Vagina (tissue), 2 donors: ENCODE measurements at places on chromosomes 5 and 9. TPM values are rescaled to one million over a fixed set of nuclear protein-coding genes. Genes with fewer than 3 reads are reported as not detected.
A peak's percentile ranks its signal among the peaks of the same experiment; 100 is the strongest.

Gene AGTPBP1
- 12.3 TPM for total RNA-seq

- DNase-seq: no peak
Observed at GRCh38 chr9:125854553-125855275, 107.5 kb downstream of the PBX3 start.

Gene OLFM1
- total RNA-seq: 39.0 TPM

Gene TAF11L5
- total RNA-seq: not detected

DNA sequence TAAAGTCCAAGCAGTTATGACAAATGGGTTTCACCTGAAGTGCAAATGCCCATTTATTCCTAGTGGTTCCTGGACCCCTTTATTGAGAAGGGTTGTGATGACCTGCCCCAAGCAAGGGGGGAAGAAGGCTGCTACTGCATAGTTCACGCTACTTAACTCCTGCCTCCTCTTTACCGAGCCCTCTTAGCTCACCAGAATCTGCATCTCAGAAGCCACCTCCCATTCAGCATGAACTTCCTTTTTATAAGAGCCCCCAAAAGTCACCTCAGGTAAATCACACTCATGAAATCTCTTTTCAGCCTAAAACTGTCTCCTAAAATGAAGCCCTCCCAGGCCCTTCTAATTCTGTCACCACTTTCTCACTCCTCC is 26.6 kb upstream of the C9orf72 start:
- DNase-seq: no peak

GRCh38 chr9:121785673-121786542 is 134.5 kb downstream of the DAB2IP start:
- DNase-seq: peak; percentile 82

- no peak for DNase-seq
Observed at GRCh38 chr5:59058969-59059687, 476.3 kb downstream of the RAB3C start.

Gene SEC61B
- total RNA-seq: 80.8 TPM

GRCh38 chr9:98251551-98251950 is 3.9 kb downstream of the TBC1D2 start:
- no peak for DNase-seq

Gene OLFML2A
- 39.3 TPM for total RNA-seq

Gene ORM2
- not detected for total RNA-seq

DNA sequence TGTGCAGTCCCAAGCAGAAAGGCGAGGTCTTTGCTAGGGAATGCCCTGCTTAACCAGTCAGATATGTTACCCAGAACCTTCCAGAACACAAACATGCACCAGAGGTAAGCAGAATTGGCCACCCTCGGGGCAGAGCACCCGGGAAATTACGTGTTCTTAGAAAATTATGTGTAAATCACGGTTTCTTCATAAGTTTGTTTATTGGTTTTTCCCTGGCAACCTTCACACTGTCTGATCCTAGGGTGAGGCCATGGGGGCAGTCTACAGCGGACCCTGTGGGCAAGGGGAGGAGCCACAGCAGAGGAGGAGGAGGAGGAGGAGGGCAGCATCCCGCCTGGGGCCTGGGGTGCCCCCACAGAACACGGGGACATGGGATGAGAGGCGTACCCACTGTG is 31.4 kb downstream of the RXRA start:
- DNase-seq: no peak

GRCh38 chr9:109355564-109356297 is 34.9 kb upstream of the EPB41L4B start:
- DNase-seq: no peak

DNA sequence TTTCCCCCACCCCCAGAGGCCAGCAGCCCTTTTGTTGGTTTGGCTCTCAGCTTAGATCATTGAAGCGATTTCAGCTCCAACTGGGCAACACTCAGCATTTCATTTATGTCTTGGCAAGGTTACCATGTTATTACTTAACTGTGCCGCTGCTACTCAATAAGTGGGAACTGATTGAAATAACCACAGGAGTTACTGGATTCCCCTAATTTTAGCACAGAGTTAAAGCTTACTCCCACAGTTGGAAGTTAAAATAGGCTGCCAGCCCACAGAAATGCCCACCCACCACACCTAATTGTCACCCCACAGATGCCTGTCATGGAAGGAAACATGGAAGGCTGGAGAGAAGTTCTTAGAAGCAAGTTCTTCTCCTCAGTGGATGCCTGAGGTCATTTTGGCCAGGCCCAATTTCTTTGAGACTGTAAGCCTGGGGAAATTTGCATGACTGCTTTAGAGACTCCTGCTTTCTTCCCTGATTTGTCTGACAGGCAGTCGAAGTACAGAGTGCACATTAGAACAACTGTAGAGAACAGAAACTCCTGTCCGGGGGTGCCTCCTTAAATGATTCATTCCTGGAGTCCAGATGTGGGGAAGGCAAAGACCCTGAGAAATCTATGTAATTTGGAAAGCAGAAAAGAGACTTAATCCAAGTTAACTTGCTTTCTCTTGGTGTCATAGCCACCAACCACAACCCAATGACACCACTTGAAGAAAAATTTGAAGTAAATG is 370.0 kb downstream of the ZSWIM6 start:
- DNase-seq: no peak

- DNase-seq: no peak
Observed at GRCh38 chr9:134208310-134208841, 44.0 kb upstream of the RNU6ATAC start.

Gene PCDHGB1
- 3.9 TPM for total RNA-seq

Gene EPB41L4B
- 4.7 TPM for total RNA-seq
